ENCODE measurements at places on chromosomes 16 and 17.
A peak's percentile ranks its signal among the peaks of the same experiment; 100 is the strongest.

DNA sequence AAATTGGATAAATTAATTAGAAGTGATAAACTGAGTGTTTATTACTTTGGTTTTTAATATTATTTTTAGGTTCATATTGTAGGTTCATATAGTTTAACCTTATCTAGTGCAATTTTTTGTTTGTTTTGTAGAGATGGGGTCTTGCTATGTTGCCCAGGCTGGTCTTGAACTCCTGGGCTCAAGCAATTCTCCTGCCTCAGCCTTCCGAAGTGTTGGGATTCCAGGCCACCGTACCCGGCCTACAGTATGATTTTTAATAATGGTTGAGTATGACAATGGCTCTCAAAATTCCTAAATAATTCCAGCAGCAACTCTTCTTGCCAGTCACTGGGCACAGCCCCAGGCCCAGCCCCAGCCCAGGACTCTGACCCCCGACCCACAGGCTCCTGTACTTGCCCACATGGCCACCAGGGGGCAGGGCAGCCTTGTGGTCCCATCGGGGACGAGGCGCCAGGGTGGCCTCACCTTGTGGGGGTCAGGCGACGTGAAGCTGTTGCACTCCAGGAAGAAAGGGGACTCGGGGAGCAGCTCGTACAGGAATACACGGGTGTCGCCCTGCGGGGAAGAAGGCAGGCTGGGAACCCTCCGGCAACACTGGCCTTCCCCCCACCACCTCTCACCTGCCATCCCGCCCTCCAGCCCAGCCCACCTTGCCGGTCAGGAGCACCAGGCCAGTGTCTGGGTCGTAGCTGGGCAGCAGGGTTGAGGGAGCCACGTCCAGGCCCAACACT lies 7.9 kb upstream of the PAM16 start:
- H3K4me3 ChIP-seq: no peak overlapping the region
- H3K27me3 ChIP-seq: no peaks in the 10 kb centered on the region
- DNase-seq: peak; percentile 43
- peaks cover 5% of the 10 kb centered on the region for H3K36me3 ChIP-seq
- no peak overlapping the region for H3K27ac ChIP-seq

GRCh38 chr16:88782454-88783390 lies 2.3 kb downstream of the PIEZO1 start:
- peak overlapping the region; percentile 78 for H3K27ac ChIP-seq
- peak; percentile 76 for DNase-seq
- H3K4me1 ChIP-seq: peaks cover 66% of the 10 kb centered on the region
- H3K36me3 ChIP-seq: peaks cover 4% of the 10 kb centered on the region
- no peaks in the 10 kb centered on the region for H3K27me3 ChIP-seq
- H3K4me3 ChIP-seq: peak overlapping the region; percentile 86

GRCh38 chr17:45061606-45062205 lies 589 bp downstream of the NMT1 start:
- H3K4me3 ChIP-seq: peak overlapping the region; percentile 96
- H3K36me3 ChIP-seq: peaks cover 10% of the 10 kb centered on the region
- H3K27me3 ChIP-seq: no peaks in the 10 kb centered on the region
- DNase-seq: no peak
- H3K27ac ChIP-seq: peak overlapping the region; percentile 93

DNA sequence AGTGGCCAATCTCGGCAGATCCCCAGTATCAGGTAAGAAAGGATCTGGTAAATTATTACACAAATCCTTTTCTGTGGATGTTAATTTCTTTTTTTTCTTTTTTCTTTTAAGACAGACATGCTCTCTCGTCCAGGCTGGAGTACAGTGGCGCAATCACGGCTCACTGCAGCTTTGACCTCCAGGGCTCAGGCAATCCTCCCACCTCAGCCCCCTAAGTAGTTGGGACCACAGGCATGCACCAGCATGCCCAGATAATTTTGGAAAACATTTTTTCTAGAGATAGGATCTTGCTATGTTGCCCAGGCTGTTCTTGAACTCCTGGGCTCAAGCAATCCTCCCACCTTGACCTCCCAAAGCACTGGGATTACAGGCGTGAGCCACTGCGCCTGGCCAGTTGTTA lies 54.0 kb downstream of the GAS7 start:
- H3K27me3 ChIP-seq: no peaks in the 10 kb centered on the region
- no peaks in the 10 kb centered on the region for H3K36me3 ChIP-seq
- no peak overlapping the region for H3K27ac ChIP-seq
- peaks cover 25% of the 10 kb centered on the region for H3K4me1 ChIP-seq
- no peak overlapping the region for H3K4me3 ChIP-seq

GRCh38 chr17:36730857-36731490 lies 129.6 kb downstream of the MRM1 start:
- no peaks in the 10 kb centered on the region for H3K36me3 ChIP-seq
- no peak for DNase-seq
- peaks cover 86% of the 10 kb centered on the region for H3K27me3 ChIP-seq
- no peak overlapping the region for H3K4me3 ChIP-seq
- H3K27ac ChIP-seq: no peak overlapping the region

GRCh38 chr17:61639818-61640217 lies 48.8 kb upstream of the NACA2 start:
- H3K36me3 ChIP-seq: no peaks in the 10 kb centered on the region
- no peak overlapping the region for H3K27ac ChIP-seq
- no peak for DNase-seq
- H3K27me3 ChIP-seq: no peaks in the 10 kb centered on the region

- H3K27me3 ChIP-seq: peaks cover 28% of the 10 kb centered on the region
- no peak for DNase-seq
- peak overlapping the region; percentile 8 for H3K27ac ChIP-seq
- peaks cover 15% of the 10 kb centered on the region for H3K36me3 ChIP-seq
- peak overlapping the region; percentile 98 for H3K4me3 ChIP-seq
Measured at GRCh38 chr17:76071531-76072147, 678 bp downstream of the SRP68 start.

- DNase-seq: no peak
- no peaks in the 10 kb centered on the region for H3K27me3 ChIP-seq
- H3K4me1 ChIP-seq: peaks cover 3% of the 10 kb centered on the region
- H3K36me3 ChIP-seq: peaks cover 66% of the 10 kb centered on the region
- H3K4me3 ChIP-seq: no peak overlapping the region
- no peak overlapping the region for H3K27ac ChIP-seq
Measured at GRCh38 chr17:18327093-18327492, 12.0 kb downstream of the SMCR8 start.

- peaks cover 4% of the 10 kb centered on the region for H3K4me1 ChIP-seq
- no peaks in the 10 kb centered on the region for H3K27me3 ChIP-seq
- no peak for DNase-seq
- no peak overlapping the region for H3K27ac ChIP-seq
- H3K36me3 ChIP-seq: peaks cover 3% of the 10 kb centered on the region
Measured at GRCh38 chr17:14202388-14203166, 34.1 kb downstream of the CDRT15 start.

GRCh38 chr16:25108054-25108453 lies 3.5 kb upstream of the LCMT1 start:
- no peaks in the 10 kb centered on the region for H3K27me3 ChIP-seq
- H3K4me3 ChIP-seq: no peak overlapping the region
